ENCODE measurements at places on chromosomes 1 and 21. TPM values are rescaled to one million over a fixed set of nuclear protein-coding genes. Genes with fewer than 3 reads are reported as not detected.

FCRL4 gene
- not detected for polyA plus RNA-seq

FAM151A gene
- polyA plus RNA-seq = 237 TPM

C1orf210 gene
- polyA plus RNA-seq = 33.3 TPM

STMN1 gene
- 101 TPM for polyA plus RNA-seq

NEGR1 gene
- polyA plus RNA-seq = 3.0 TPM

C8B gene
- polyA plus RNA-seq = not detected

HSD11B1 gene
- polyA plus RNA-seq = 5.5 TPM

ZNF644 gene
- 10.5 TPM for polyA plus RNA-seq

TTC24 gene
- polyA plus RNA-seq = not detected

SLC1A7 gene
- polyA plus RNA-seq = 1.0 TPM

AGMAT gene
- polyA plus RNA-seq = 119 TPM
